Activated CD4-positive, alpha-beta T cell treated with anti-CD3 and anti-CD28 coated beads for 36 hours (primary cell): ENCODE measurements at places on chromosomes 5 and 9.

GRCh38 chr5:168734620-168735300, 155.6 kb upstream of the PANK3 start:
- H3K4me3 ChIP-seq: no peak overlapping the region
- H3K27ac ChIP-seq: peak overlapping the region; percentile 3
- H3K36me3 ChIP-seq: no peaks in the 10 kb centered on the region

- no peaks in the 10 kb centered on the region for H3K36me3 ChIP-seq
- no peaks in the 10 kb centered on the region for H3K27me3 ChIP-seq
- H3K4me3 ChIP-seq: no peak overlapping the region
- no peaks in the 10 kb centered on the region for H3K4me1 ChIP-seq
- no peak overlapping the region for H3K27ac ChIP-seq
These were observed 444.3 kb upstream of the CLINT1 start for GRCh38 chr5:158303275-158303674.

DNA sequence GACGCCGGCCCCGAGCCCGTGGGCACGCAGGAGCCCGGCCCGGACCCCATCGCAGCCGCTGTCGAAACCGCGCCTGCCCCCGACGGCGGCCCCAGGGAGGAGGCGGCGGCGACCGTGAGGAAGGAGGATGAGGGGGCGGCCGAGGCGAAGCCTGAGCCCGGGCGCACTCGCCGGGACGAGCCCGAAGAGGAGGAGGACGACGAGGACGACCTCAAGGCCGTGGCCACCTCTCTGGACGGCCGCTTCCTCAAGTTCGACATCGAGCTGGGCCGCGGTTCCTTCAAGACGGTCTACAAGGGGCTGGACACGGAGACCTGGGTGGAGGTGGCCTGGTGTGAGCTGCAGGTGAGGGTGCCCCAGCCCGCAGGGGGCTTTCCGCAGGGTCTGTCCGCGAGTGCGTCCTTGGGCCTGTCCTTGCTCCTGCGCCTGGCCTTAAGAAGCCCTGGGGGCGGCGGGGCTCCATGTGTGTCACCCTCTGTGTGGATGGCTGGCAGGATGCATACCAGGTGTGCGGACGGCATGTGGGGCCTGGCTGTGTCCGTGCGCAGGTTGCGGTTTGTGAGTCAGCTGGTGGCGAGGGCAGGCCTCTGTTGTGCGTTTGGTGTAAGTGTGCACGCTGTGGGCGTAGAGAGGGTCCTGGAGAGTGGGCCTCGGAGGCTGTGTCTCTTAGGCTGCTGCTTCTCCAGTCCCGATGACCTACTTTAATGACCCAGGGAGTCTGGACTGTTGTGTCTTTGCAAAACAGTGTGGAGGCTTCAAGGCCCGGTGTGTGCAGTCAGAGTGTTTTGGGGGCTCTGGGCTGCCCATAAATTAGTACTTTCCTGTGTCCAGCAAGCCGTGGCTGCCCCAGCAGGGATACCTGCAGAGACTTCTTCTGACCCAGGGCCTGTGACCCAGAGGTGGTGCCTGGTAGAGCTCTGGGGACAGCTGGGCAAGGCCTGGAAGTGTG, 1.6 kb downstream of the WNK2 start:
- H3K36me3 ChIP-seq: no peaks in the 10 kb centered on the region
- H3K4me3 ChIP-seq: peak overlapping the region; percentile 32
- DNase-seq: no peak

- no peak within 1 kb of the TSS for H3K4me3 ChIP-seq
- no peaks in the 10 kb centered on the region for H3K36me3 ChIP-seq
- no peak within 1 kb of the TSS for H3K27ac ChIP-seq
- DNase-seq: peak; percentile 17
- peaks cover 40% of the 10 kb centered on the region for H3K27me3 ChIP-seq
These were observed at the start of gene RGS7BP for GRCh38 chr5:64505769-64506566. RGS7BP (plus strand) TSS chr5:64506015; CDS start chr5:64506625, 610 bp downstream.

DNA sequence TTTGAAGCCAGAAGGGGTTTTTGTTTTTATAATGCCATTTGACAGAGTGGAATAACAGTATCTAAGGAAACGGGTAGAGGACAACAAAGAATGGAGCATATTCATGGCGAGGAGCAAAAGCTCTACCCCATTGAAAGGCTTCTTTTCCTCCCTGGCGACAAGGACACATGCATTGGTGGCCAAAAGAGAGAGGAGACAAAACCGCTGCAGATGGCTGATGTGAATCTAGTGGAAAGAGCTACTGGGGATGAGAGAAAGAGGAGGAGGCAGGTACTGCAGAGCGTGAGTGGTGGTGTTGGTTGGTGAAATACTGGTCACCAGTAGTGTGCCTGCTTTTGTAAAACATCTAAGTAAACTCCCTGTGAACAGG, 491 bp downstream of the APC start:
- peak overlapping the region; percentile 83 for H3K27ac ChIP-seq
- H3K4me1 ChIP-seq: peaks cover 19% of the 10 kb centered on the region
- peaks cover 4% of the 10 kb centered on the region for H3K36me3 ChIP-seq
- peak; percentile 28 for DNase-seq

- no peak overlapping the region for H3K27ac ChIP-seq
- peaks cover 17% of the 10 kb centered on the region for H3K27me3 ChIP-seq
- H3K4me3 ChIP-seq: no peak overlapping the region
- H3K4me1 ChIP-seq: no peaks in the 10 kb centered on the region
These were observed 10.6 kb upstream of the VLDLR start for GRCh38 chr9:2610985-2611384.

- no peak for DNase-seq
- no peaks in the 10 kb centered on the region for H3K27me3 ChIP-seq
- H3K4me1 ChIP-seq: no peaks in the 10 kb centered on the region
- H3K27ac ChIP-seq: no peak overlapping the region
- H3K4me3 ChIP-seq: no peak overlapping the region
- peaks cover 17% of the 10 kb centered on the region for H3K36me3 ChIP-seq
These were observed 148.1 kb downstream of the ATG10 start for GRCh38 chr5:82119889-82120288.

DNA sequence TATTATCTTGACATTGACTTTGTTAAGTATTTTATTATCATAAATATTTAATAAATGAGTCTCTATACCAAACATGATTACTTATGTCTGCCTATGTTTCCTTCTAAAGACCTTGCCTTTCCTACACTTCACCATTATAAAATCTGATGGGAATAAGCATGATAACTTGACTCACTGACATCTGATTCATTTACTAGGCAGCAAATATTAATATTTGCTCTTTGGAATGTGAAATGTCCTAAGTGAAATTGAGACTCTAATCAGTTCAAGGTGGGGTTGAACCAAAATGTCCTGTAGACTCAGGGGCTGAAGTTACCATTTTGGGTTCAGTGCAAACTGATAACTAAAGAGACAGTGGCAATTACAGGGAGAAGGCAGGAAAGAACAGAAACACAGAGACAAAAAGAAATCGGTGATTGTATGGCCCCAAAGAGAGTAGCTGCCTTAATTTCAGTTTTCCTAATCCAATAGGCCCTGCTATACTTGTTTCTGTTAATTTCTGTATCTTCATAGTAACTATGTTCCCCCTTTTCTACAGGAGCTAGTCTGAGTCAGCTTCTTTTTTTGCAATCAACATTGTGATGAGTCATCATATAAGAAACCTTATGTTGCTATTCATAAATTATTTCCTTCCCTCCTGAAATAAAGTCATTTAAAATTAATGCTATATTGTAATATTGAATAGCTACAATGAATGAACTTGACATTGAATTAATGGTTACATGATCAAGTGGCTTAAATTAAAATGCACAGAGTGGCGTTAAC, 296.8 kb downstream of the PDE4D start:
- no peaks in the 10 kb centered on the region for H3K36me3 ChIP-seq
- H3K27ac ChIP-seq: no peak overlapping the region
- peaks cover 17% of the 10 kb centered on the region for H3K27me3 ChIP-seq
- H3K4me1 ChIP-seq: peaks cover 6% of the 10 kb centered on the region

GRCh38 chr5:138655530-138656190, 80.5 kb upstream of the HSPA9 start:
- no peak overlapping the region for H3K4me3 ChIP-seq
- DNase-seq: no peak
- no peak overlapping the region for H3K27ac ChIP-seq
- peaks cover 76% of the 10 kb centered on the region for H3K27me3 ChIP-seq

GRCh38 chr9:34862043-34862442, 96.0 kb upstream of the PHF24 start:
- H3K27ac ChIP-seq: no peak overlapping the region
- H3K27me3 ChIP-seq: peaks cover 24% of the 10 kb centered on the region
- no peaks in the 10 kb centered on the region for H3K4me1 ChIP-seq
- H3K36me3 ChIP-seq: peaks cover 4% of the 10 kb centered on the region
- no peak for DNase-seq

DNA sequence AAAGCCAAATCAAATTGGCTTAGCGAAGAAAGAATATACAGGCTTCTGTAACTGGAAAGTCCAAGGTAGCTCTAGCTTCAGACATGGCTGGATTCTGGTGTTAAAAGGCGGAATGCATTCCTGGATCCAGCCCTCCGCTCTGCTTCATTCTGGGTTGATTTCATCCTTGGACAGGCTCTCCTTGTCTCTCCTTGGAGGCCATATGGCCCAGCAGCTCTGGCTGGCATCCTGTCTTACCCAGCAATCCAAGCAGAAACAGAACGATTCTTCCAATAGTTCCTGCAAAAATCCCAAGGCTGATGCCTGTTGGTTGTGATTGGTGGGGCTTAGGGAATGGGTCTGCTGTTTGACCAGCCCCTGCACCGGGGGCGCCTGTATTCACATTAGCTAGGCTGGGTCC, 37.0 kb upstream of the SAP30L start:
- H3K36me3 ChIP-seq: peaks cover 7% of the 10 kb centered on the region
- no peaks in the 10 kb centered on the region for H3K27me3 ChIP-seq
- DNase-seq: no peak
- H3K27ac ChIP-seq: no peak overlapping the region

DNA sequence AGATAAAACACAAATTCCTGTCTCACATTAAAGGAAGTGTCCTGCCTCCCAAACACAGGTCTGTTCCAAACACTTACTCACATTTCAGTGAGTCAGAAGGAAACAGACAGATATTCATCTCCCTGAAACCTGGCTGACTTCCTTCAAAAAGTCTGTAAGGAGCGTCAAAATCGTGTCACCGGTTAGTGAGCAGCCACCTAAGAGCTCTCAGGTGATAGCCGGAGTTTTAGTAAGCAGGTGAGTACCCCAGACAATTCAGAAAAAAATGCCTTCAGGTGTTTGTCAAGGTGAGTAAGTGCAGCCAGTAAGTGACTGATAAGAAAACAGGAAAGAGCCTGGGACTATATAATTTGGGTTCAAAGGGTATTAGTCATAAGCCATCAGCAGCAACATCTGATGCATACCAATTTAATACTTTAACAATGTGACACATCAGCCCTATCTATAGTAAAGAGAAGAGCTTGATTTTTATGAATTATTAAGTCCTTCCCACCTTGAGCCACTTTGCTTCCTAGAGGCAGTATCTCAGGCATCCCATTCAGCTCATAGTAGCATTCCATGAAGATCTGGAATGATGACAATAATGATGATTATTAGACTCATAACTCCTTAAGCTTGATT, 1.3 kb upstream of the ITGA2 start:
- peaks cover 26% of the 10 kb centered on the region for H3K4me1 ChIP-seq
- peaks cover 47% of the 10 kb centered on the region for H3K27me3 ChIP-seq
- H3K4me3 ChIP-seq: no peak overlapping the region
- no peaks in the 10 kb centered on the region for H3K36me3 ChIP-seq
- DNase-seq: no peak

DNA sequence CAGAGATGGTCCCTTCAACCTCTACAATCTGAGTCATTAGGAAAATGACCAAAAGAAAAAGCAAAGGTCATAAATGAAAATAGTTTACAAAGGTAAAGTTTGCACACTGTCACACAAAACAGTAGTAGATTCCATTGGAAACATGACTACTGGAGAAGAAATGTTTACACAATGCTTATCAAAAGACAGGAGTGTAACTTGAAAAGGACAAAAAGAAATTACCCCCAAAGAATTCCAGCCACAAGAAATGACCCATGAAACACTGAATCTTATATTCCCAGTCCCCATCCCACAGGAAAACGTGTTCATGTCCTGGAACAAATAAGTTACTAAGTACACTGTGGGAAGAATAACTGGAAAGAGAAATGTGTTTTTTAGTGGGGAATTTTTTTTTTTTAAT, 385.1 kb downstream of the SEMA5A start:
- H3K4me3 ChIP-seq: no peak overlapping the region
- no peaks in the 10 kb centered on the region for H3K4me1 ChIP-seq

GRCh38 chr9:105046907-105047741, 119.2 kb upstream of the ABCA1 start:
- DNase-seq: no peak
- H3K36me3 ChIP-seq: no peaks in the 10 kb centered on the region
- no peak overlapping the region for H3K4me3 ChIP-seq
- H3K27me3 ChIP-seq: no peaks in the 10 kb centered on the region

GRCh38 chr9:134630861-134631260, 10.7 kb upstream of the COL5A1 start:
- H3K4me1 ChIP-seq: no peaks in the 10 kb centered on the region
- H3K4me3 ChIP-seq: no peak overlapping the region
- H3K36me3 ChIP-seq: no peaks in the 10 kb centered on the region

- no peaks in the 10 kb centered on the region for H3K36me3 ChIP-seq
- H3K27me3 ChIP-seq: no peaks in the 10 kb centered on the region
- H3K4me1 ChIP-seq: no peaks in the 10 kb centered on the region
- H3K27ac ChIP-seq: no peak overlapping the region
These were observed 295.7 kb upstream of the TRPC7 start for GRCh38 chr5:136661026-136661425.

- H3K36me3 ChIP-seq: no peaks in the 10 kb centered on the region
- no peaks in the 10 kb centered on the region for H3K4me1 ChIP-seq
- no peaks in the 10 kb centered on the region for H3K27me3 ChIP-seq
- no peak overlapping the region for H3K27ac ChIP-seq
- no peak for DNase-seq
These were observed 619.0 kb downstream of the CDH18 start for GRCh38 chr5:19369048-19369447.

DNA sequence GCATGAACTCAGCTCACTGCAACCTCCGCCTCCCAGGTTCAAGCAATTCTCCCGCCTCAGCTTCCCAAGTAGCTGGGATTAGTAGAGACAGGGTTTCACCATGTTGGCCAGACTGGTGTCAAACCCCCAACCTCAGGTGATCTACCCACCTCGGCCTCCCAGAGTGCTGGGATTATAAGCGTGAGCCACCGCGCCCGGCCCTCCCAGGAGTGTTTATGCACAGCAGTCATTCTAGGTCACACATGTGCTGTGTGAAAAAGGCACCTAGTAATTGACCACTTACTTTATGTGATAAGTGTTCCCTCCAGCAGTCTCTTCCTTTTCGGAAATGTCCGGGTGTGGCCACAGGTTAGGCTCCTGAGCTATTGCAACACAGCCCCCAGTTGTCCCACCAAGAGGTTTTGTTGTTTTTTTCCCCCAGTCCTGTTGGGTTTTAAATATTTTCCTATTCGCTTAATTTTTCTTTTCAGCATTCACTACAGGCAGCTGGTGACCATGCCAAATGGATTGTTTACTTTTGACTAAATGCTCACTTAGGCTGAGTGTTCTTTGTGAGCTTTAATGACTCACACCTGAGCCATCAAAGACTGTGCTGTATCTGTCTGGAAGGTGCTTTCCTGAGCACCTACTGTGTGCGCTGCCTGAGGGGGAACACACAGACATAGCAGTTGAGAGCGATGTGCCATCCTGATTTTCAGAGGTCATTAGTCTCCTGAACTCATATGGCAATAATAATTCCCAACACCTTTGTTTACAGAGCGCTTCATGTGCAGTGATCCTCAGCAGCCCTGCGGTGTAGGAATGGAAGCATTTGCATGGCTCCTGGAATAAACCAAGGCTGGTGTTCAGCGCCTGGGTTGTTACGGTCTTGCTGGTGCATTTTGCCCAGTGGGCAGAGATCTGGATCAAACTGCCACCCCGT, 94.3 kb downstream of the MVB12B start:
- H3K4me3 ChIP-seq: no peak overlapping the region
- no peak for DNase-seq
- H3K27me3 ChIP-seq: no peaks in the 10 kb centered on the region
- H3K27ac ChIP-seq: no peak overlapping the region
- H3K4me1 ChIP-seq: peaks cover 14% of the 10 kb centered on the region

- H3K27ac ChIP-seq: peak overlapping the region; percentile 79
- peaks cover 47% of the 10 kb centered on the region for H3K4me1 ChIP-seq
- no peaks in the 10 kb centered on the region for H3K27me3 ChIP-seq
- peak; percentile 57 for DNase-seq
These were observed 47.6 kb downstream of the PDCD1LG2 start for GRCh38 chr9:5557606-5558587.
